ENCODE measurements at places on chromosomes 4 and X.

DNA sequence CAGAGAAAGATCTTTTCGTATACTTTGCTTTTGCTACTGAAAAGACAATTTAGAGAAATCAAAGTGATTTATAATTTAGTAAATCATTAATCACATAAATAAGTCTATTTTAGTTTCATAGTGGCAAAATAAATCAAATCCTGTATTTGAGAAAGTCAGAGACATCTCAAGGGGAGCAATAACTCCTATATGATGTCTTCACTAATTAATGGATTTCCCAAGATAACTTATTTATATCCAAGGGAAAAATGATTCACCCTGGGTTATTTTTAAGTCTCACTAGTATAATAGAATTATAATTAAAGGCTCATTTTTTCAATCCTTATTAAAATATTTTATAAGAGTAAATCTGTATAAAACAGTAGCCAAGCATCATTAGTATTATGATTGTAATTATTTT is 177.8 kb upstream of the GIMD1 start:
- no peak for DNase-seq

DNA sequence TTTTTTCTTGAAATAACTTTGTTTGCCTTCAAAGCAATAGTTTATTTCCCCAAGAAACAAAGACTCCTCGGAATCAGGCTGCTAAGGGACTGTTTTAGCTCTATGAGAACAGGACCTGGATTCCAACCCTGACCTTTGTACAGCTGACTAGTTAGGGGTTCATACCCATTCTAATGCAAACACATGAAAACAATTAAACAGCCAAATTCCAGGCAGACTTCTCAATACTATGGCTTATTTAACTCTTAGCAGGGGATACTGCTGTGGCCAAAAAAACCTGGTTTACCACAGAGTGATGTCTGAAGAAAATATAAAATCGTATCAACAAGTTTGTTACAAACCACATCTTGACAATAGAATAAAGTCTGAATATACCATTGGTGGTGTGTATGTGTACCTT is 129.6 kb upstream of the INTU start:
- no peak for DNase-seq

GRCh38 chrX:47540754-47541538 is 20.1 kb upstream of the ARAF start:
- DNase-seq, result no peak

- DNase-seq, result no peak
Observed at GRCh38 chrX:100368167-100368566, 41.9 kb downstream of the PCDH19 start.

DNA sequence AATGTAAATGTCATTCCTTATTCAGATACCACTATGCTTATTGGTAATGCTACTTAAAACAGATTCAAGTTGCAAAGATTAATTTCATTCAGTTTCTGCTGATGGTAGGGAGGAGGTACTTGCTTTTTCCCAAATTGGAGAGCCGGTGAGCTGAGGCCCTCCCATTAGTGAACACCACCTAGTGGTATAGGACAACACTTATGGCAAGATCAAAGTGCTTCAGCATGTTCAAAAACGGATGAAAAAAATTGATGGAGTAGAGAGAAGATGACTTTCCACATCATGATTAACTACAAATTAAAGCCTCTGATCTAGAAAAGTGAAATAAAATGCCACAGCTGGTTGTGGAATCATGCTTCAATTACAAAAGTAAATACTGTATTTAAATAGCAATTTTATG is 112.9 kb downstream of the MBNL3 start:
- no peak for DNase-seq

DNA sequence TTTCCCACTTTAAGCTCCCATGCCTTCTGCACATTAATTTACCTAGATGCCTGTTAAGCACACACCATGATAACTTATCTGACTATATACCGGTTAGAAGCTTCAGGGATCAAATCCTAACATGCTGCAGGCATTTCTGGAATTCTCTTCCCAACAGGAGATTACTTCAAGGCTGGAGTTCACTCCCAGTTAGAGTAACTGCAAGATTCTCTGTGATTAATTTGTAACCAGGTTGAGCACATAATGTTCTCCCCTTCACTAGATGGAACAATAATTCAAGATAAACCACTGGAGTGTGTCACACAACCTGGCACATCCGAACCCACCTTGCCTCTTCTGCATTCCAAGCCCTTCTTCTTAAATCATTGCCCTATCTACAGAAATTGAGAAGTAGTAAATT is 11.8 kb upstream of the UGT2A3 start:
- no peak for DNase-seq

DNA sequence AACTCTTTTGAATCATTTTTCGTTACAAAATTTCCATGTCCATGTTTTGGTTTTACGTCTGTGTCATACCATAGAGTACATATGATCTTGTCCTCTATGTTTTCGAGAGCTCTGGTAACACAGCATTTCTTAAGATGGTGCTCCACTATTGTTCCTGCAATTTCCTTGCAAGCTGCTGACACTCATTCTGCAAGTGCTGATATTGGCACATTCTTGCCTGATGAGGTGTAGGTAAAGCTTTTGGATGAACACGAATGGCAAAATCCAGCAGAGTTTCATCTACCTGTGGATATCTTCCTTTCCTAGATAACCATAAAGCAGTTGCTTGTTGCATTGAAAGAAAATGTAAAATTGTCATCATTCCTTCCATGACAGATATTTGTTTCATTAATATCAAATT is 41.3 kb downstream of the MAGEB17 start:
- DNase-seq, result no peak

DNA sequence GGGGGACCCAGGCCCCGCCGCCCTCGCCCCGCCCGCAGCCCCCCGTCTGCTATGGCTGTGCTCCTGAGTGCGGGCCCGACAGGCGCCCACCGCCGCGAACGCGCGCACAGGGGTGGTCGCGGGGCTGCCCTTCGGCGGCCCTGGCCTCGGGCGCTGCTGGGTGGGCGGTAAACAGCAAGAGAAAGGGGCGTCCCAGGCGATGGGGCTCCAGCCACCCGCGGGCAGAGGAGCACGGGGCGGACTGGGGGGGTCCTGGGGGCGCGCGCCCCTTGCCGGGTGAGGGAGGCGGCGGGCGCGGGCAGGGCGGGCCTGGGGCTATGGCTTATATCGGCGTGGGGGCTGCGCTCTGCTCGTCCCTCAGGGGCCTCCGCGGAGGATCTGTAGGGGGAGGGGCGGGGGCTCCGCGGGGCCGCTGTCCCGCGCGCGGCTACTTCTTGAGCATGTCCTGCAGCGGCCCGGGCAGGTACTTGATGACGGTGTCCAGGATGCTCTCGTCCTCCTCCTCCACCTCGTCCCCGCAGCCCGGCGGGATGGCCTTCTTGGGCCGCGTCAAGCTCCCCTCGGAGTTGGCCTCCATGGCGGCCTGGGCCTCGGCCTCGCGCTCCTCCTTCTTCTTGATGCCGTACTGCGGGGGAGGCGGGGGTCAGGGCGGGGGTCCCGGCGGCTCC is 39.7 kb downstream of the CPLX1 start:
- no peak for DNase-seq

- no peak for DNase-seq
Observed at GRCh38 chr4:6932475-6932874, 22.8 kb downstream of the TBC1D14 start.

Data from stimulated activated CD4-positive, alpha-beta T cell treated with anti-CD3 and anti-CD28 coated beads, Interleukin-15, amount 100 ng/mL, for 1 hour (primary cell).